ENCODE measurements at places on chromosomes 13 and 19. TPM values are rescaled to one million over a fixed set of nuclear protein-coding genes. Genes with fewer than 3 reads are reported as not detected.
A peak's percentile ranks its signal among the peaks of the same experiment; 100 is the strongest.

GRCh38 chr19:44574186-44574950 is 39.0 kb upstream of the IGSF23 start:
- H3K27ac ChIP-seq: no peak overlapping the region
- no peak overlapping the region for H3K4me3 ChIP-seq
- H3K27me3 ChIP-seq: no peaks in the 10 kb centered on the region
- no peak for DNase-seq

DNA sequence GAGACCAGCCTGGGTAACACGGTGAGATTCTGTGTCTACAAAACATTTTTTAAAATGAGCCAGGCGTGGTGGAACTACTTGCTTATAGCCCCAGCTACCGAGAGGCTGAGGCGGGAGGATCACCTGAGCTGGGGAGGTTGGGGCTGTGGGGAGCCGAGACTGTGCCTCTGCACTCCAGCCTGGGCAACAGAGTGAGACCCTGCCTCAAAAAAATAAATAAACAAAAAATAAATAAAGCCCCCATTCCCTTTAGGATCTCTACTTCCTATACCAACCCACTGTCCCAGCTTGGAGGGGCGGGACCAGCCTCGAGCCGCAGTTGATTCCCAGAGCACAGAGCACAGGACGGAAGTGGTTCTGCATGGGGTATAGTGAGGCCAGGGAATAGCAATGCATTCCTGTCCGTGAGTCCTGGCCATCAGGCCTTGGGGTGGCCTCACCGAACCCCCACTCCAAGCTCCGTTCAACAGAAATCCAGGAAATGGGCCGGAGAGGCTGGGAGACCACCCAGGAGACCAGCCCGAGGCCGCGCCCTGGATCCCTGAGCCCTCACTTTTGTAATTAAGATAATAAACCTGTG is 4.9 kb upstream of the PTBP1 start:
- H3K4me1 ChIP-seq: peaks cover 5% of the 10 kb centered on the region
- no peak overlapping the region for H3K4me3 ChIP-seq
- no peaks in the 10 kb centered on the region for H3K36me3 ChIP-seq
- DNase-seq: no peak
- no peaks in the 10 kb centered on the region for H3K27me3 ChIP-seq

DNA sequence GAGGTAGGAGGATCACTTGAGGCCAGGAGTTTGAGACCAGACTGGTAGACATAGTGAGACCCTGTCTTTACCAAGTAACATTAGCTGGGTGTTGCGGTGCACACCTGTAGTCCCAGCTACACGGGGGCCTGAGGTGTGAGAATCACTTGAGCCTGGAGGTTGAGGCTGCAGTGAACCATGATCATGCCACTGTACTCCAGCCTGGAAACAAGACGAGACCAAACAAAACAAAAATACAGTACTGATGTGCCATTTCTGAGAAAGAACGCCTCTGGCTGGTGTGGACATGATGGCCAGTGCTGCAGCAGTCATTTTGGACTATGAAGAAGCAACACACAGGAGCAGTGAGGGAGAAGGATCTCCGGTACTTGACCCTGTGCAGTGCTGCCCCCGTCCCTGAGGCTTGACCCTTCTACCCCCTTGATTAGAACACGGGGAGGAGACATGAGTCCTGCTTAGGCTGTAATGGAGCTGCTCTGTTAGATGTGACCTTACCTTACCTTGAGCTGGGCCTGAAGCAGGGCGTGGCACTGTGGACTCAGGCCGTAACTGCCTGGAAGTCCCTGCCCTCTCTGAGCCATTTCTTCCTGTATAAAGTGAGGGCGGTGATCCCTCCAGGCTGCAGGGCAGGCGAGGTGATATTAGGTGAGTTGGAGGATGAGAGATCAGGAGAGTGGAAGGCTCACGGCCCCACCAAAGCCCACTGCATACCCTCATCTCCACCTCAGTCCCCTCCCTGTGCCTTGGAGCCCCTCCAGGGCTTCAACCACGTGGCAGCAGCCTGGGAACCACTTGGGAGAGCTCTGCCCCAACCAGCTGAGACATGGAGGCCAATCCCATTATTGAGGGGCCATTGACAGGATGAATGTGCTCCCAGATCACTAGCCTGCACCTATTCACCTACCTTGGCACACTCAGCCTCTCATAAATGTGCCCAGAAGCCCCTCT is 5.9 kb downstream of the RPL18A start:
- H3K36me3 ChIP-seq: peaks cover 49% of the 10 kb centered on the region
- no peak for DNase-seq
- H3K27ac ChIP-seq: peak overlapping the region; percentile 30
- peaks cover 14% of the 10 kb centered on the region for H3K4me1 ChIP-seq

GRCh38 chr19:51407511-51408131 is 9.8 kb downstream of the SIGLEC10 start:
- H3K36me3 ChIP-seq: no peaks in the 10 kb centered on the region
- no peak overlapping the region for H3K27ac ChIP-seq
- no peak overlapping the region for H3K4me3 ChIP-seq
- no peaks in the 10 kb centered on the region for H3K4me1 ChIP-seq

- no peak for DNase-seq
- peaks cover 14% of the 10 kb centered on the region for H3K36me3 ChIP-seq
- no peaks in the 10 kb centered on the region for H3K27me3 ChIP-seq
- peaks cover 16% of the 10 kb centered on the region for H3K4me1 ChIP-seq
- H3K27ac ChIP-seq: peak overlapping the region; percentile 34
- no peak overlapping the region for H3K4me3 ChIP-seq
Observed at GRCh38 chr19:17754634-17755442, 3.6 kb downstream of the FCHO1 start.

DNA sequence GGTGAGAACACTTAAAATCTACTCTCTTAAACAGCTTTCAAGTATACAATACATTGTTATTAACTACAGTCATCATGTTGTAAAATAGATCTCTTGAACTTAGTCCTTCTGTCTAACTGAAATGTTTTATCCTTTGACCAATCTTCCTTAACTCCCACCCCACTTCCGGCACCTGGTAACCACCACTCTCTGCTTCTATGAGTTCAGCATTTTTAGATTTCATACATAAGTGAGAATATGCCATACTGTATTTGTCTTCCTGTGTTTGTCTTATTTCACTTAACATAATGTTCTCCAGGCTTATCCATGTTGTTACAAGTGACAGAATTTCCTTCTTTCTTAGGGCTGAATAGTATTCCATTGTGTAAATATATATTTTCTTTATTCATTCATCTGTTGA is 144.1 kb upstream of the TRPC4 start:
- H3K36me3 ChIP-seq: no peaks in the 10 kb centered on the region
- no peak for DNase-seq
- no peak overlapping the region for H3K27ac ChIP-seq

- no peaks in the 10 kb centered on the region for H3K36me3 ChIP-seq
- H3K4me1 ChIP-seq: no peaks in the 10 kb centered on the region
- no peak overlapping the region for H3K27ac ChIP-seq
- no peaks in the 10 kb centered on the region for H3K27me3 ChIP-seq
- no peak overlapping the region for H3K4me3 ChIP-seq
- DNase-seq: no peak
Observed at GRCh38 chr19:33953592-33953991, 156.9 kb downstream of the KCTD15 start.

DNA sequence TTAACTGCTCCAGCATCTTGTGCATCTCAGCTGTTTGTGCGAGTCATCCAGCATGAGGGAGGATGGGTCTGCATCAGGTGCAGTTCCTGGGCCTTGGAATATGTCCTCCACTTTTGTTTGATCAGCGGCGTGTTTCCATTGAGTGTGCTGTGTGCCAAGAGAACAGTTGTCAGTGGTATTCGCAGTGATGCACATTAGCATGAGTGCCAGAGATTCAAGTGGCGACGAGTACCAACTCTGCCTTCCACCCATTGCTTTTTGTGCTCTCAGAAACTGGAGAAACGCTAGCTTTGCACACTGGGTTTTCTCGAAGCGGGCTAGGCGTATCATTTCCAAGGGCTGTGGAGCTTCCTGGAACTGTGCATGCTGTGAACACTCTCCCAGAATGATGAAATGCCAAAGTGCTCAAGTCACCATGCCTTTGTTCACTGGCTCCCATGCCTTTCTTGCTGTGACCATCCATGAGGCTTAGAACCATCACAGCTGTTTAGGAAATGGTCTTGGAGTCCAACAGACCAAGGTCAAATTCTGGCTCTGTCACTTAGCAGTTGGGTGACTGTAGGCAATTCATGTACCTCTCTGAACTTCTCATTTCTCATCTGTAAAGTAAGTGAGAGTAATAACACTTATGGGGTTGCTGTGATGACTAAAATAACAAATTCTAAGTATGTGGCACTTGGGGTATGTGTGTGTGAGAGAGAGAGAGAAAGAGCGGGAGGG is 18.4 kb downstream of the LRCH1 start:
- H3K27me3 ChIP-seq: no peaks in the 10 kb centered on the region
- H3K27ac ChIP-seq: no peak overlapping the region
- no peak for DNase-seq
- H3K4me1 ChIP-seq: no peaks in the 10 kb centered on the region
- H3K36me3 ChIP-seq: no peaks in the 10 kb centered on the region

GRCh38 chr13:90640976-90641375 is 706.5 kb upstream of the MIR17HG start:
- no peak overlapping the region for H3K27ac ChIP-seq
- DNase-seq: no peak
- H3K27me3 ChIP-seq: no peaks in the 10 kb centered on the region
- H3K4me1 ChIP-seq: no peaks in the 10 kb centered on the region
- no peaks in the 10 kb centered on the region for H3K36me3 ChIP-seq
- H3K4me3 ChIP-seq: no peak overlapping the region

- H3K4me1 ChIP-seq: no peaks in the 10 kb centered on the region
- no peak overlapping the region for H3K27ac ChIP-seq
- no peaks in the 10 kb centered on the region for H3K36me3 ChIP-seq
- DNase-seq: no peak
- no peaks in the 10 kb centered on the region for H3K27me3 ChIP-seq
Observed at GRCh38 chr13:95117092-95117491, 184.2 kb downstream of the ABCC4 start.

- no peak for DNase-seq
- no peaks in the 10 kb centered on the region for H3K27me3 ChIP-seq
- no peak overlapping the region for H3K4me3 ChIP-seq
Observed at GRCh38 chr19:8080832-8081231, 28.3 kb downstream of the CCL25 start.

DNA sequence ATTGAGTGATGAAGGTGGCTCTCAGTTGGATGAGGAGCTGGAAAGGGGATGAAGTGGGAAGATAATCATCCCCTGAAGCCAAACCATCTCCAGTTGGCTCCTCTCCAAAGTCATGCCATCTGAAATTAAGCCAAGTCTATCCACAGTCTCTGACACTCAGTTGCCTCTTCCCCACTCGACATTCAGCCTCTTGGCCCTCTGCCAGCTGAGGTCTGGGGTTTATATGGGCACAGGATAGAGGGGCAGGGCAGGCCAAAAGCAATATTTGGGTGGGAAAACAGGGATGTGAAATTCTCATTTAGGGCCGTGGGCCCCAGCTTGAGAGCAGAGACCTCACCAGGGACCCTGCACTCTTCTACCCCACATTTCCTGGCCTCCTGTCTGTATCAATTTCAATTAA is 85.9 kb downstream of the SLITRK1 start:
- no peaks in the 10 kb centered on the region for H3K27me3 ChIP-seq
- no peaks in the 10 kb centered on the region for H3K4me1 ChIP-seq
- no peak for DNase-seq
- no peak overlapping the region for H3K27ac ChIP-seq
- no peak overlapping the region for H3K4me3 ChIP-seq
- H3K36me3 ChIP-seq: no peaks in the 10 kb centered on the region

DNA sequence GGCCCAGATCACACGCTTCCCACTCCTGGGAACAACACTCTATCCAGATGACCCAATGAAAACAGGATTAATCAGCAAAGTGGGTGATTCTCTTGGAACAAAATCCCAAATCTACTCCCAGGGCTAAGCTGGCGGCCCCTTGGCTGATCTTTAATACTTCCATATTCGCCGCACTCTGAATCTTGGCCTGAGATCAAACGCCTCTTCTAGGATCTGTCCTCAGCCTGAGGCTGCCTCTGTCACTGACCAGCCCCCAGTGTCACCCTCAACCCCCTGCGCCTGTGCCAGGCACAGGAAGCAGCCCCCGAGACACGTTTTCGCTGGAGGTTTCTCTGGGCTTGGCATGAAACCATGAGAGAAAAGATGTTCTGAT is 2.4 kb upstream of the CTXN1 start:
- H3K36me3 ChIP-seq: peaks cover 33% of the 10 kb centered on the region
- no peak overlapping the region for H3K27ac ChIP-seq
- no peaks in the 10 kb centered on the region for H3K27me3 ChIP-seq

- no peaks in the 10 kb centered on the region for H3K27me3 ChIP-seq
- no peaks in the 10 kb centered on the region for H3K36me3 ChIP-seq
- no peaks in the 10 kb centered on the region for H3K4me1 ChIP-seq
Observed at GRCh38 chr19:32176591-32176990, 168.8 kb upstream of the ZNF507 start.

GRCh38 chr19:10471909-10472308 is 31.2 kb downstream of the KEAP1 start:
- no peaks in the 10 kb centered on the region for H3K27me3 ChIP-seq
- no peak for DNase-seq
- no peak overlapping the region for H3K27ac ChIP-seq
- no peaks in the 10 kb centered on the region for H3K4me1 ChIP-seq

DNA sequence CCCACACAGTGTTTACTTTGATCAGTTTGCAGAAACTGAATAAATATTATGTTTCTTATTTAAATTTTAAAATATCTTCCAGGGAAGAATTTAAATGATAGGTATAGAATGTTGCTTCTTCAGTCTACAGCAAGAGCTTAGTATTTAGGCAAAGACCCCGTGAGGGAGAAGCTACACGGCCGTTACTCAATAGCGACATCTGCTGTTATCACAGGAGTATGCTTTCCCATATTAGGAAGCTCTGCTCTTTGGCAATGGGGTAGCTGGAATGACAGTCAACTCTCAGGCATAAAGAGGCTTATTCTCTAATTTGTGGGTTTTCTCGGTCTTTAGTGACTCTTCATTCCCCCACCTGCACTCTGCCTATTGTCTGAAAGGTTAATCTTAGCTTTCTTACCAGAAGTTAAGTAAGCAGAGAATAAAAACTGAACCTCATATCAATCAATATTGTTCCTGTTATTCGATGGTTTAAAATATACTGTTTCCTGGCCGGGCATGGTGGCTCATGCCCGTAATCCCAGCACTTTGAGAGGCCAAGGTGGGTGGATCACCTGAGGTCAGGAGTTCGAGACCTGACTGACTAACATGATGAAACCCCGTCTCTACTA is 13.2 kb upstream of the LHFPL6 start:
- H3K27ac ChIP-seq: no peak overlapping the region
- H3K36me3 ChIP-seq: no peaks in the 10 kb centered on the region
- DNase-seq: peak; percentile 48
- no peak overlapping the region for H3K4me3 ChIP-seq
- no peaks in the 10 kb centered on the region for H3K4me1 ChIP-seq
- H3K27me3 ChIP-seq: no peaks in the 10 kb centered on the region

GRCh38 chr19:42199440-42200115 is 17.9 kb downstream of the DEDD2 start:
- peaks cover 75% of the 10 kb centered on the region for H3K4me1 ChIP-seq
- H3K4me3 ChIP-seq: peak overlapping the region; percentile 52
- peak; percentile 40 for DNase-seq
- H3K27ac ChIP-seq: peak overlapping the region; percentile 82
- no peaks in the 10 kb centered on the region for H3K27me3 ChIP-seq

- no peaks in the 10 kb centered on the region for H3K36me3 ChIP-seq
- no peak overlapping the region for H3K4me3 ChIP-seq
- no peak overlapping the region for H3K27ac ChIP-seq
- H3K4me1 ChIP-seq: peaks cover 16% of the 10 kb centered on the region
Observed at GRCh38 chr13:73851104-73851503, 283.1 kb downstream of the KLF12 start.

MBD3L2B gene
- not detected for total RNA-seq

TSKS gene
- 1.4 TPM for total RNA-seq

NKPD1 gene
- total RNA-seq: 1.2 TPM

CASP14 gene
- not detected for total RNA-seq

HRC gene
- total RNA-seq: not detected

VSTM1 gene
- 1.7 TPM for total RNA-seq

SRRM5 gene
- total RNA-seq: 1.1 TPM

F2RL3 gene
- not detected for total RNA-seq

ZNF560 gene
- total RNA-seq: not detected

SIN3B gene
- 105 TPM for total RNA-seq
